H9 (cell line): ENCODE measurements at places on chromosomes 5 and 9. TPM values are rescaled to one million over a fixed set of nuclear protein-coding genes. Genes with fewer than 3 reads are reported as not detected.

Gene GLDC
- total RNA-seq = 74.4 and 74.6 TPM in 2 replicates

Gene ADAMTSL2
- total RNA-seq = 0.61 and 0.86 TPM in 2 replicates

DNA sequence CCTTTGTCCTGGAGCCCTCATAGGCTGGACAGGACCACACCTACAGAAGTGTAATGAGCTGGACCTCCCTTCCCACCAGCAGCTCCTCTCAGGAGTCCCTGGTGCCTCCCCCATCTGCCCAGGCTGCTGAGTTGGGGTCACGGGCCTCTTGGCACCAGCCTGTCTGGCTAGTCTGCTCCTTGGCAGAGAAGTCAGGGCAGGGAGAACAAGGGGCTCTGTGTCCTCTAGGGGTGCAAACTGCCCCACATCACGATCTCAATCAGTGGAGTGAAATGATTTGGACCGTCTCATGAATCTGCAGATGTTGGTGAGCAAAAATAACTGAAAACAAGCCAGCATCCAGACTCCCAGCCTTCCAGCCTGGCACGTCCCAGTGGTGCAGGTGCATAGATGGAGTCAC is 14.9 kb upstream of the GFPT2 start:
- no peak for DNase-seq

DNA sequence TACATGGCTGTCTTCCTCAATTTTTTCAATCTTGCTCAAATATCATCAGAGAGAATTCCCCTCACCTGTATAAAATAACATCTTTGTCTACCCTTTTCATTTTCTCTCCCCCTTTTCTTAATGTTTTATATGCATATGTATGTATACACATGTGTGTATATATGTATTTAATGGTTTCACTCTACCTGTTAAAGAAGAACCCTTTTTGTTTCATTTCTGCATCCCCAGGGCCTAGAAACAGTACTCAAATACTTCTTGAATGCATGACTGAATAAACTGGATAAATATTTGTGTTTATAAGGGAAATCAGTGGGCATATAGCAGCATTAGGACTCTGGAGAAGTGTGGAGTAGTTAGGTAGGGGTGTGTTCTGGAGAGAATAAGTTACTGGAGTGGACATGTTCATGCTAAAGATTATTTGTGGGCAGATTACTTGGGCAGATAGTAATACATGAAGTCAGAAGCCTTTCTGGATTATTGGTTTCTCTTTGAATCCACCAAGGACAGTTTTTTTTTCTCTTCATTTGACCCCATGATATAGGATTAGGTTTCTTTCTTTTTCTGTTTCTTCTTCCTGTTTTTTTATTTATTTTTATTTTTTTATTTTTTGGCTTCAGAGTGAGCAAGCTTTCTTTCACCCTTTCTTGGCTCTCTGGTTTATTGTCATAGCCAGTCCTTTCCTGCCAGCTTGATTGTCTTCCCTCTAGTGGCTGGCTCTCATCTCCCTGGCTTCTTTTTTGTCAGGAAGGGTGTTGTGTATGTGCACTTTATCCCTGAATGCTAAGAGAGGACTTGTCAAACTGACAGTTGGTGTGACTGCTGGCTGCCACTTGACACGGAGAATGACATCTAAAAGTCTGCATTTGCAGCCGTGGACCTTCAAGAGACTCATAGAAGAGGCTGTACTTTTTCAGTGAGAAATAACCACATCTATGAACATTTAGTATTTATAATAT is 89.3 kb downstream of the ZCCHC7 start:
- no peak for DNase-seq

- DNase-seq = no peak
These were observed 83.5 kb downstream of the ARHGAP26 start for GRCh38 chr5:142853682-142854081.

DNA sequence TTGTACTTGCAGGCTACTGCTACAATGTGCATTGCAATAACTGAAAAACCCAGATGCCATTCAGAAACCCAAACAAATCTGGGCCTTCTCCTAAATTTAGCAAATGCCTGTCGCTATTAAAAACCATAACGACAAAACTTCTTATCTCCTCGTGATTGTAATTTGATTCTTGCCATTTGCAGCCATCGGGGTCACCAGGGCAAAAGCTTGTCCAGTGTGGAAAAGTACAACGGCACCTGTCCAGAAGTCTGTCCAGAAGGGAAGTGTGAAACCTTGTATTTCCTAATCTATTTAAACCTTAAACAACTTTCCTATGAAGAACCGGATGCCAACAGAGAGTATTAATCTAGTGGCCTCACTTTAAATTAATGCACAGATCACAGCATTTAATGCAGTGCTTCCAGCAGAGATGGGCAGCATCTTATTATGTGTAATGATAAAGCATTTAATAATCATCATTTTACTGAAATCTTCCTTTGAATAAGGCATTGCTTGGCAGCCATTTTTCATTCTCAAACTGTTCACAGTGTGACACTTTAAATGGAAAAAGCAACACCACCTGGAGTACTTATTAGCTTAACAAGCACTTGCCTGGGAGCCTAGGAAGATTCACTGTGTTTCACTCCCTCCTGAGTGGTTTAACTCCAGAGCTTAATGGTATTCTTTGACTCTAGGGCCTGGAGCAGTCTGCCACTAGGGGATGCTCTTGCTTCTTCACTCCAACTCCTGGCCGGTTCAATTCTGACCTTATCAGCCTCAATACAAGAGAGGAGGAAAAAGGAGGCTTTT is 4.9 kb upstream of the C7 start:
- DNase-seq = peak; percentile 77

- DNase-seq = peak; percentile 49
These were observed 743 bp downstream of the NR3C1 start for GRCh38 chr5:143402553-143403333.

DNA sequence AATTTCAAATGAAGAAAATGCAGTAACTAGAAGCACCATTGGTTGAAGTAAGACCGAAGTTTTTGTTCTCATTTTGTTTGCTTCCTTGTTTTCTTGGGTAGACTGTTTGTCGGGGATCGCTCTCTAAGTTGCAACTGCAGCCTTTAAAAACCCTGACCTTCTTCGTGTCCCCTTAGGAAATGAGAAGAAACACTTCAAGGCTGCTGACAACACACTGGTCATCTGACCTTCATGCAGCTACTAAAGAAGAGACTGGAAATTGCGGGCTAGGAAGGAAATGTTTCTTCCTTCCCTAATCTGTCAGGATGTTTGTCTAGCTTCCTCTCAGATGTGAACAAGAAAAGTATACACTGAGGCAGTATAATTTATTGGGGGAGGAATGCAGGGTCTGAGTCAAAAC is 50.7 kb upstream of the CHSY3 start:
- no peak for DNase-seq

- DNase-seq = no peak
These were observed 185.0 kb downstream of the GAPVD1 start for GRCh38 chr9:125446561-125447094.

GRCh38 chr5:66987949-66988838 is 208.4 kb downstream of the CD180 start:
- DNase-seq = no peak

GRCh38 chr9:6384732-6385131 is 28.3 kb upstream of the UHRF2 start:
- DNase-seq = peak; percentile 39
